Stimulated activated CD8-positive, alpha-beta memory T cell treated with anti-CD3 and anti-CD28 coated beads, Interleukin-12 subunit alpha, Interleukin-12 subunit beta, amount 100 ng/mL, for 4 hours (primary cell): ENCODE measurements at places on chromosomes 4 and X.

GRCh38 chr4:30094887-30095286, 625.3 kb upstream of the PCDH7 start:
- DNase-seq: no peak

- no peak for DNase-seq
Measured at GRCh38 chrX:53116101-53116500, 22.2 kb downstream of the KANTR start.

- DNase-seq: no peak
Measured at GRCh38 chr4:95219109-95219508, 329.7 kb downstream of the UNC5C start.

DNA sequence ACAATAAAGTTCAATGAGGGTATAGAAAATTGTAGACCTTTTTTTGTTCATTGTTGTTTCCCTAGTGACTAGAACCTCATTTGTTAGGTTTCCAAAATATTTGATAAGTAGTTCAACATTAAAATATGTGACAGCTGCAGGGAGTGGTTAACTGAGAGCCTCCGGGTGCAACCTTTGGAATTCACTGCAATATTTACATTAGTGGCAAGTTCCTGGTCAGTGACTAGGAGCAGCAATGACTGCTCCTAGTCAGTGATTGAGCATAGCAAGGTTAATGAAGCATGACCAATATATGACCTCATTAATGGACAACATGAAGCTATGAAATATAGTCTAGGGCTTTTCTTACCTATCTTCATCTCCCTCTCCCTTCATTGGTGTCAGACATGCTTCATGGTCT, 65.8 kb upstream of the FAM47A start:
- no peak for DNase-seq

DNA sequence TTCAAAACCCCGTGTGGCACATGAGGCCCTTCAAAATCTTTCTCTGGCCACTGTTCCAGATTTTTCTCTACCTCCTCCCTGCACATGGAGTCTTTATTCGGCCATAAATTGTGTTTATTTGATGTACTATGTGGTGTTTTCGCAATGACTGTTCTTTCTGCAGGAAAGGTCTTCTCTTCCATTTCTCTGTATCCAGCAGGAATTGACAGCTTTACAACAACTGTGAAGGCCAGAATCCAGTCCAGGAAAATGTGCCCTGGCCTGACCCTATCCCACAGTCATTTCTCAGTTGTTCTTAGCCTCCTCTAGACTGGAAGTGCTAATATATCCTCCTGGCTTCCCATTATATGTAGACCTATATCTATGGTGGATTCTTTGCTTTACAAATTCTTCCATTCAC, 191.4 kb downstream of the COL25A1 start:
- DNase-seq: no peak

DNA sequence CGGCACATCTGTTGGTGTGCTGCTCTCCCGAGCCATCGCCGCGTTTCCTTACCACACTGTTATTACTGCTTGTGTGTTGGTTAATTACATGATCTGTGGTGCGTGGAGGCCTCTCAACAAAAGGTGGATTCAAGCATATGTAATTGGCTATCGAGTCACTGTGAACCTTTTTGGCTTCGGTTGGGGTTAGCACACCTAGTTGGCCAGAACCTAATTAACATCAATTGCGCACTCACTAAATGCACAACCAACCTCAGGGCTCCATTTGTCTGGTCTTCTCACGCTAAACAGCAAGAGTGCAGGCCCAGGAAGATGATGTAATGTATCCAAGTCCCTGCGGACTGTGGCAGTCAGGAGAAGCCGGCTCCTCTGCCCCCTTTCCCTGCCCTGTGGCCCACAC, 17.4 kb downstream of the ENPP6 start:
- DNase-seq: no peak

- DNase-seq: no peak
Measured at GRCh38 chr4:53640576-53641453, 49.5 kb upstream of the LNX1 start.

- no peak for DNase-seq
Measured at GRCh38 chr4:101156619-101157310, 190.6 kb downstream of the PPP3CA start.

DNA sequence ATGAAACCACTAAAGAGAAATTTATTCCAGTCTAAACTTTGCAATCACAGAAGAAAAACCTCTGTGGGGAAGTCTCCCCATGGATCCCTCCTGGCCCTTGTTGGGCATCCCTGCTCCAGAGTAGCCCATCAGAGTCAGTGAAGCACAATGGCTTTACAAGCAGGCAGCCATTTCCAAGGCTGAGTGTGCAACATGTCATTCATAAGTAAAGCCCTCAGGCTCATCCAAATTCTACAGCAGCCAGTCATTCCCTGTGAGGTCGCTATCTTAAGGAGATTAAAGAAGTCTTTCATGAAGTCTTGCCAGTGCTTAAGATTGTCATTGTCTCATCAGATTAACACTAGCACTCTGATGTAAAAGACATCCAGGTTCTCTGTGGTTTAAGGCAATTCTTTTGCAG, 17.0 kb upstream of the MAPK10 start:
- DNase-seq: no peak

- no peak for DNase-seq
Measured at GRCh38 chrX:5857232-5857631, 371.4 kb downstream of the NLGN4X start.

DNA sequence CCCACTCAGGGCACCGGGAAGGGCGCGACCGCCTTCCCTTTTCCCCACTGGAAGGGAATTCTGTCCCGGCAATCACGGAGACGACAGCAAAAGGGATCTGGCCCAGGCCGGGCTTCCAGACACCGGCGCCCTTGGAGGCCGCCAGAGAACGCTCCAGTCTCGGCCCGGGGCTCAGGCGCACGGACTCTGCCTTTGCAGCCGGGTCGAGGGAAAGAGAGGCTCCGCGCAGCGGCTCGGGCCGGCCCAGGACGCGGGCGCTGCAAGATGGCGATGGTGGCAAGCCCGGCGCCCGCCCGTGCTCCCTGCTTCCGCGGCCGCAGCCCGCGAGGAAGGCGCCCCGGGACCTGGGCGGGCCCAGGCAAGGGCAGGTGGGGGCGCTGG, 1.1 kb downstream of the CTBP1 start:
- DNase-seq: no peak

DNA sequence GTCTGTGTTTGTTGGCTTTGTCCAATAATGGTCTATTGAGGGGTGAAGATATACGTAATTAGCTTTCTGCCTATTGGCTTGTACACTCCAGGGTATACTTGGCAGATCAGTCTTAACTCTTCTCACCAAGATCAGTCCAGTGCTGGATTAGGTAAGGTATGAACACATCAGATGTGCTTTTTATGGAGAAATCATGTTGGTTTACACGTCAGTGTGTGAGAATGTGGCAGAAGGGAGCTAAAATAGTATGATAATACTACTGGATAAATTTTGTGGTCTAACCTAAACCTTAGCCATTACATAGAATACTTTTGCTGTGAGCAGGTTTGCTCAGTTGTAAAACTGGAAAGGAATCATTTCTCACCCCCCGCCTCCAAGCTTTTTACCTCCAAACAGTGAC, 4.2 kb downstream of the PDHA1 start:
- DNase-seq: no peak

DNA sequence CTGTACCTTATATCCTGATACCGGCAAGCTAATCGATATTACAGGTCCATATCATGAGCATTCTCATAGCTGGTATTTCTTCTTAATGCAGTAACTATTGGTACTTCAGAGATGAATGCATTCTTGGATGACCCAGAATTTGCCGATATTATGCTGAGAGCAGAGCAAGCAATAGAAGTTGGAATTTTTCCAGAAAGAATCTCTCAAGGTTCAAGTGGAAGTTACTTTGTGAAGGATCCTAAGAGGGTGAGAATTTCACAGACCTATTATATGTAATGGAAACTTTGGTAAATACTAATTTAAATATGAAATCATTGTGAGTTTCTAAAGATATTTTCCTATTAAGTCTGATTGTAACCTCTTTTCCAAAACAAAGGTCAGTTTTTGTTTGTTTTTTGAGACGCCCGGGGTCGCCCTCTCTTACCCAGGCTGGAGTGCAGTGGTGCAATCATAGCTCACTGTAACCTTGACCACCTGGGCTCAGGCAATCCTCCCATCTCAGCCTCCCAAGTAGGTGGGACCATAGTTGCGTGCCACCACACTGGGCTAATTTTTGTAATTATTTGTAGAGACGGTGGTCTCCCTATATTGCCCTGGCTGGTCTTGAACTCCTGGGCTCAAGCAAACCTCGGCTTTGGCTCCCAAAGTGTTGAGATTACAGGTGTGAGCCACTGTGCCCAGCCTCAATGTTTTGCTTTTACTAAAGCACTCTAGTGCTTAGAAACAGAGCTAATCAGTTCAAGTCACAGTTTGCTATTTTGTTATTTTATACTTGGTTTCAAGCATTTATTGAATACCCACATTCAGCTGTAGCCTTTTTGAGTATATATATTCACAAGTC, 18.6 kb downstream of the PI4K2B start:
- DNase-seq: no peak
